ENCODE measurements at places on chromosomes 1 and 21. TPM values are rescaled to one million over a fixed set of nuclear protein-coding genes. Genes with fewer than 3 reads are reported as not detected.

TFF3 gene
- 30.3 TPM for total RNA-seq

OR2T2 gene
- total RNA-seq = not detected

EFNA1 gene
- 22.5 TPM for total RNA-seq

MX2 gene
- total RNA-seq = 9.6 TPM

LCE1A gene
- total RNA-seq = not detected

ATP6V1G3 gene
- total RNA-seq = not detected

KRTAP19-1 gene
- total RNA-seq = not detected

RNF223 gene
- not detected for total RNA-seq

CENPL gene
- total RNA-seq = 7.8 TPM

RGS13 gene
- 0.95 TPM for total RNA-seq

VSIG8 gene
- total RNA-seq = not detected

FAM167B gene
- total RNA-seq = not detected

SLC19A1 gene
- total RNA-seq = 2.1 TPM

KCNK1 gene
- 2.8 TPM for total RNA-seq

B4GALT3 gene
- total RNA-seq = 10.7 TPM

KCNC4 gene
- 6.4 TPM for total RNA-seq

PLA2G2D gene
- not detected for total RNA-seq

KIF17 gene
- 1.4 TPM for total RNA-seq

RUNX3 gene
- 1.2 TPM for total RNA-seq

AK2 gene
- total RNA-seq = 190 TPM

PADI2 gene
- total RNA-seq = 0.36 TPM

DNA sequence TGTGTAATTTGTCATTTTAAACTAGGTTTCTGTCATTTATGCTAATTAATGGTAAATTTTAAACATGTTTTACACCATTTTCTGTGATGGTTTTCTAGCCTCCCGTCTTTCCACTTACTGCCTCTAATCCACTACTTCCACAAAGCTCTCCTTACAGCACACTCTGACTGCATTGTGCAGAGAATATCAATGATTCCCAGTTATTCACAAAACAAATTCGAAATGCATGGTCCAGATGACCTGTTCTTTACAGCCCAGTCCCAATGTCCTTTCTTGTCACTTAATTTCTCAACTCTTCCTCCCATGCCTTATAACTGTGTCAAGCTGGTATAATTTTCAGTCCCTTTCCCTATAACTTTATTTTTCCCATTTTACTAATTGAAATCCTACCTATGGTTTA lies 770.5 kb downstream of the USP25 start:
- DNase-seq = no peak

GRCh38 chr1:116389013-116389412 lies 16.0 kb downstream of the ATP1A1 start:
- no peak for DNase-seq

- no peak for DNase-seq
These were observed 28.2 kb upstream of the TRAPPC10 start for GRCh38 chr21:43983860-43984420.

DNA sequence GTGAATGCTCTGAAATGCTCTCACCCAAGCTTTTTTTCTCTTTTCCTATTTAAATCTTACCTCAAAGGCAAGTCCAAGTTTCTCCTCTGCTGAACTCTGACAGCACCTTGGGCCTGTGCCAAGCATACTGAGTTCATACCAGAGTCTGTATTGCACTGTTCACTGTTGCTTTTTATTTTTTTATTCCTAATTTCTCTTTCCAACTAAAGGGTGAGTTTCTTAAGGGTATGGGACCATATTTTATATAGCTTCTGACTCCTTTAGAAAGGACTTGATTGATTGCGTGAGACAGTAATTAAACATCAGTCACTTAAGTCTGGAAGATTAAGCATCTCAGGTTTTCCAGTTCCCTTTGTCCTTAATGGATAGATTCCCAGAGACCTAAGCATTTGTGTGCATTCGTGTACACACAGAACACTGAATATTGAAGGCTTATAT lies 69.9 kb downstream of the CACHD1 start:
- DNase-seq = peak; percentile 79

GRCh38 chr1:24822887-24823286 lies 77.6 kb downstream of the CLIC4 start:
- DNase-seq = no peak

- DNase-seq = no peak
These were observed 487.9 kb downstream of the PTBP2 start for GRCh38 chr1:97209381-97209957.

- peak; percentile 69 for DNase-seq
These were observed 163.4 kb upstream of the USP24 start for GRCh38 chr1:55378582-55378981.

DNA sequence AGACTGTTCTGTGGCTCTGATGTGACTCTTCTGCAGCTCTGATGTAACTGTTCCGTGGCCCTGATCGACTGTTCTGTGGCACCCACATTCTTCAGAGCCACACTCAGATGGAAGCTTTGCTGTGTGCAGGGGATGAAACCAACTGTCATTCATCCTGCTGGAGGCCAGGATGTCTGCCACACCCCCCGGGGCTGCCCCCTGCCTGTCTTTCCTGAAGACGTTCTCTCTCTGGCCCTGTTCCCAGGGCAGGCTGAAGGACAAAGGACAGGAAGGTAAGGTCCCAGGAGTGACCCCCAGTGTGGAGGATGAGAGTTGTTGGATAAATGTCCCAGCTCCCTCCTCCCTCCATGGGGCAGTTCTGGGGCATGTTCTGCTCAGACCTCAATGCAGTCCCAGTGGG lies 29.4 kb upstream of the UMODL1 start:
- DNase-seq = no peak

- DNase-seq = no peak
These were observed 13.3 kb upstream of the SGIP1 start for GRCh38 chr1:66520655-66521054.

DNA sequence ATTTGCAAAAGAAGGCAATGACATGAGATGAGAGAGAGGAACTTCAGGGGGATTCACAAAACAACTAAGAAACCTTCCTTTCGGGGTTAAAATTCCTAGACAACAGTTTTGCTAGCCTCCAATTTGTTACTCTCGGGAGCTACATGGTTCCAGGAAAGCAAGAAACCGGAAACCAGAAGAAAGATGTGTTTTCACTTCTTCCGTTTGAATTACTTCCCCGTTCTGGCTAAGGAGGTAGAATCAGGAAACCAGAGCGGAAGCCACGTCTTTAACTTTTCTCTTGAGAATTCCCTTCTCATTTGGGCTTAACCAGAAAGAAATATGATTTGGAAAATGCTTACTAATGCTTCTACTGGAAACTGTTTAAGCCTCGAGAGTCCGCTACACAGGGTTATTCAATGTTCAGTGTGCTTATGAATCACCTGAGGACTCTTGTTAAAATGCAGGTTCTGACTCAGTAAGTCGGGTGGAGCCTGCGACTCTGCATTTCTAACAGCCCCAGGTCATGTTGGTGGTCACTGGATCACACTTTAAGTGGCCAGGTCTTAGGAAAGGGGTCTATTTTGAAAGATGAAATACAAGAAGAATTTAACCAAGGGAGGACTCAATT lies 43.5 kb upstream of the MCOLN3 start:
- DNase-seq = no peak

GRCh38 chr1:11501906-11502485 lies 23.0 kb downstream of the DISP3 start:
- peak; percentile 43 for DNase-seq

GRCh38 chr1:31673433-31673832 lies 28.8 kb upstream of the PEF1 start:
- no peak for DNase-seq

- no peak for DNase-seq
These were observed 57.6 kb downstream of the OPTC start for GRCh38 chr1:203551550-203551949.

GRCh38 chr1:222357252-222357651 lies 190.7 kb downstream of the HHIPL2 start:
- DNase-seq = no peak

GRCh38 chr1:177278626-177279390 lies 108.0 kb downstream of the BRINP2 start:
- DNase-seq = no peak

DNA sequence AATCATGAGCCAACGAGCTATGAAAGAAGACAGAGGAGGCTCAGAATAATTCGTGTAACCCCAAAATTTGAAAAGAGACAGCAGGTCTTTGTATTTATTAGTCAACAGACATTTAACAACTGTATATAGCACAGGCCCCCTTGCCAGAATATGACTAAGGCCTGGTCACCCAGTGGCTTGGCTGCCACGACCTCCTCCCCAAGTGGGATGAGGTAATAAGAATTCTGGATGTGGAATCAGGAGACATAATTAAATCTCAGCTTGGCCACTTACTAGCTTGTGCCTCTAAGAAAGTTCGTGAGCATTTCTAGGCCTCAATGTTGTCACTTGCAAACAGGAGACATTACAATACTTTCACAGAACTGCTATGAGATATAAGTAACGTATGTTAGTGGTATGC lies 134.2 kb upstream of the TNFSF4 start:
- no peak for DNase-seq

- DNase-seq = no peak
These were observed 194.7 kb downstream of the AK5 start for GRCh38 chr1:77476475-77476874.

DNA sequence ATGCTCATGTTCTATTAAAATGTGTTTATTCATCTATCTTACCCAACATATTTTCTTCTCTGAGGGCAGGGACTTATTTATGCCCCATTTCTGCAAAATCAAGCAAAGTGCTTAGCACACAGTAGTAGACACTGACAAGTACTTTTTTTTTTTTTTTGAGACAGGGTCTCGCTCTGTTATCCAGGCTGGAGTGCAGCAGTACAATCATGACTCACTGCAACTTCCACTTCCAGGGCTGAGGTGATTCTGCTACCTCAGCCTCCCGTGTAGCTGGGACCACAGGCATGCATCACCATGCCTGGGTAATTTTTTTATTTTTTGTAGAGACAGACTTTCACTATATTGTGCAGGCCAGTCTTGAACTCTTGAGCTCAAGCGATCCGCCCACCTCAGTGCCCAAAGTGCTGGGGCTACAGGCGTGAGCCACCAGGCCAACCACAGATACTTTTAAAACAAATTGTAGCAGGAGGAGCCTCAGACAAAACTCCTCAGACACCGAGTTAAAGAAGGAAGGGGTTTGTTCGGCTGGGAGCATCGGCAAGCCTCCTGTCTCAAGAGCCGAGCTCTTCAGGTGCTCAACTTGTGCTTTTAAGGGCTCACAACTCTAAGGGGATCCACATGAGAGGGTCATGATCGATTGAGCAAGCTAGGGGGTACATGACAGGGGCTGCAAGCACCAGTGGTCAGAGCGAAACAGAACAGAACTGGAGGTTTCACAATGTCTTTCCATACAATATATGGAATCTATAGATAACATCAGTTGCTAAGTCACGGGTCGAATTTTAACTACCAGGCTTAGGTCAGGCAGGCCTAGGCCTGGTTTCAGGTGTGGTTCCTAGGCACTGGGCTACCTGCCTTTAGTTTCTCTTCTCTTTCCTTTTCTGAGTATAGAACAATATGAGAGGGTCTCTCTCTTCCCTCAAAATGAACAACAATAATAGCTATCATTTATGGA lies 5.7 kb upstream of the TMEM167B start:
- no peak for DNase-seq

- no peak for DNase-seq
These were observed 10.1 kb downstream of the ENTREP3 start for GRCh38 chr1:155245163-155245524.

- DNase-seq = no peak
These were observed 272.2 kb downstream of the TNR start for GRCh38 chr1:175471039-175471800.

- no peak for DNase-seq
These were observed 7.1 kb upstream of the MAP1LC3C start for GRCh38 chr1:242005866-242006535.

GRCh38 chr1:112477550-112477949 lies 31.2 kb upstream of the WNT2B start:
- DNase-seq = no peak

DNA sequence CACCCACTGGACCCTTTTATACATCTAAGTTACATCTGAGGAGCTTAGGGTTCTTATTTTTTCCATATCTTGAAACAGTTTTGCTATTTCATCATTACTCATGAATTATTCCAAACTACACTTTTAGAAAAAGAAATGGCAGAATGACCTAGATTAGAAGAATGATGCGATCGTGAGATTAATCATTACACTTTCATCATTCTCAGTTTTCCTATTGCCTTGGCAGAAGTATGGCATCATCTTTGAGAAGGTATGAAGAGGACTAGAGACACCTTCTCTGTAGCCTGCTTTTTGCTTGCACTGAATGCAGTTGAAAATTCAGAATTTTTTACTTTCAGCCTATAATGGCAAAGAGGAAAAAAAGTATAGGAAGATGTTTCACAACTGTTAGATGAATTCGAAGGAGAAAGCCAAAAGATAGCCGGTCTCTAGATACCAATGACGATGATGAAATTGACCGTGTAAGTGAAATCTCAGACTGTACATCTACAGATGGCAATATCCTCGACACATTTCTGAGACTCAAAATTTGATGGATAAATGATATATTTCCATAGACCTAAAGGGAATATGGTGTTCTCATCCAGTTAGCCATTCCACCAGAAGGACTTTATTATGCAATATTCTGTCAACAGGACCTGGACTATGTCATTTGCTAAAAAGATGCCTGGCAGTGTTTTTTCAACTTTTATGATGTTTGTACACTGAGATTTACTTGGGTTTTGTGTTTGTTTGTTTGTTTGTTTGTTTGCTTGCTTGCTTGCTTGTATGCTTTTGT lies 191.8 kb downstream of the TOMM20 start:
- DNase-seq = no peak

- no peak for DNase-seq
These were observed 165.6 kb upstream of the POGK start for GRCh38 chr1:166673722-166674121.

- DNase-seq = no peak
These were observed 122.3 kb upstream of the TMPRSS2 start for GRCh38 chr21:41630249-41630648.

DNA sequence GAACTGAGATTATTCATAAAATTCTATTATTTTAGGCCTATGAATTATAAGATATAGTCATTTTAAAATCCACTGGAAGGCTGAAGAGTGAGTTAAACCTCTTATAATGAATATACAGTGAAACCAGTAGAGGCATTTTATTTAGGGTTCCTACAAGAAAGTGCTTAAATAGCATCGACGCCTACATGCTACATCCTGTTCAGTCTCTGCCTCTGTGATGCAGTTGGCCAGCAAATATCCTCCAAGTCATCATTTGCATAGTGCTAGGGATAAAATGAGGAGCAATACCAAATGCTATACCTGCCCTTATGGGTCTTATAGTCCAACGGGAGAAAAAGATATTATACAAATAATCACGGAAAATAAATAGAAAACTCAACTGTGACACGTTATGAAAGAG lies 59.6 kb downstream of the EDEM3 start:
- no peak for DNase-seq

GRCh38 chr1:85048296-85049064 lies at the start of gene MCOLN3:
Gene MCOLN3, minus strand, starts transcription at chr1:85048500. Its CDS starts 3,140 bp downstream, at chr1:85045360.
- DNase-seq = peak; percentile 71

GRCh38 chr1:200892546-200892945 lies 2.2 kb upstream of the INAVA start:
- DNase-seq = peak; percentile 45

- no peak for DNase-seq
These were observed 18.5 kb upstream of the BTG3 start for GRCh38 chr21:17631195-17631594.

GRCh38 chr1:115138973-115139372 lies 49.7 kb upstream of the TSPAN2 start:
- DNase-seq = peak; percentile 95

- DNase-seq = no peak
These were observed 79.6 kb downstream of the MAP3K21 start for GRCh38 chr1:233406994-233407631.
